Keratinocyte (primary cell): ENCODE measurements at places on chromosomes 4 and X. TPM values are rescaled to one million over a fixed set of nuclear protein-coding genes. Genes with fewer than 3 reads are reported as not detected.

GRCh38 chrX:23737413-23737812, 5.7 kb downstream of the ACOT9 start:
- no peak overlapping the region for H3K4me3 ChIP-seq
- H3K27ac ChIP-seq, result no peak overlapping the region
- H3K27me3 ChIP-seq, result no peaks in the 10 kb centered on the region
- no peaks in the 10 kb centered on the region for H3K36me3 ChIP-seq
- no peak for DNase-seq
- peaks cover 3% of the 10 kb centered on the region for H3K4me1 ChIP-seq

DNA sequence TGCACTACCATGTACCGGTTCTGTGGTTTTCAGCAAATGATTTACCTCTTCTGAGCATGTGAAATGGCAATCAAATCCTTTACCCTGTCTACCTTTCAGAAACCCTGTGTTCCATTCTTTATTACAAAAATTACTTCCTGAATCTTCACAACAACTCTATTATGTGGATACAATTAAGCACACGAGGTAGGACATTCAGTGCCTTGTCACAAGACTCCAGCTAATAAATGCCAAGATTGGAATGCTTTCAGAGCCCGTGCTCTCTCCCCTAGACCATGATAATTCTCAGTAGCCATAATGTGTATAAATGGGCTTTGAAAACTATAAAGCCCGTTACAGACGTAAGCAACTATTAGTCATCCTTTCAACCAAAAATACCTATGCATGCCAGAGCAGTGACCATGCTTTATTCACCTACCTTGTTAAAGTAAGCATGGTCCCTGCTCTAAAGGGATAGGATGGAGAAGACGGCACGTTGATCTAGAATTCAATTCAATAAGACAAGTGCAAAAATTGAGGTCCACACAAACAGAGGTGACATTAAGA, 2.4 kb downstream of the RXFP1 start:
- DNase-seq, result no peak
- H3K27me3 ChIP-seq, result no peaks in the 10 kb centered on the region
- H3K4me3 ChIP-seq, result no peak overlapping the region
- H3K36me3 ChIP-seq, result no peaks in the 10 kb centered on the region
- peaks cover 16% of the 10 kb centered on the region for H3K4me1 ChIP-seq
- peak overlapping the region; percentile 47 for H3K27ac ChIP-seq

DNA sequence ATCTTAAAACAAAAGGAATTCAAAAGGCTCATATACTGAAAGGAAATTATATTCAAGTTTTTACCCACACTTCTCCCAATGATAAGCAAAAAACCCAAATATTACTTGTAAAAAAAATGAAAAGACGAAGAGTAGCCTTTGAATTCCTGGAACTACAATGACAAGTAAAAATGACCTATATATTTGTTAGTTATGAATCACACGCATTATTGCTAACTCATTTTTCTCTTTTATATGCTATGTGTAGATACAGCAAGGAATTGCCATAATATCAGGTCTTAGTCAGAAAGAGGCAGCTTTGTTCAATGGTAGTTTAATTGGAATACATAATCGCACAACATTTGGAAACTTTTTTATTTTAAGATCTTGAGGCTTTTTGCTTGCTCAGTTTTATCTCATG, 22.7 kb upstream of the ASB5 start:
- H3K27me3 ChIP-seq, result no peaks in the 10 kb centered on the region
- H3K27ac ChIP-seq, result no peak overlapping the region
- H3K36me3 ChIP-seq, result no peaks in the 10 kb centered on the region
- DNase-seq, result no peak
- H3K4me1 ChIP-seq, result no peaks in the 10 kb centered on the region

GRCh38 chrX:131331152-131331551, 42.0 kb upstream of the IGSF1 start:
- no peak overlapping the region for H3K27ac ChIP-seq
- H3K27me3 ChIP-seq, result no peaks in the 10 kb centered on the region
- no peaks in the 10 kb centered on the region for H3K4me1 ChIP-seq
- H3K36me3 ChIP-seq, result no peaks in the 10 kb centered on the region
- no peak overlapping the region for H3K4me3 ChIP-seq

The KCTD8 gene
- 0.71 to 1.9 TPM (median 0.97 TPM) in 3 replicates for polyA plus RNA-seq

The DCTD gene
- 66.6 to 121 TPM (median 119 TPM) in 3 replicates for polyA plus RNA-seq

The PLS3 gene
- 278 to 457 TPM (median 317 TPM) in 3 replicates for polyA plus RNA-seq

GRCh38 chrX:77749695-77750094, 36.3 kb downstream of the ATRX start:
- no peak overlapping the region for H3K27ac ChIP-seq
- no peak for DNase-seq
- H3K4me3 ChIP-seq, result no peak overlapping the region
- no peaks in the 10 kb centered on the region for H3K27me3 ChIP-seq

DNA sequence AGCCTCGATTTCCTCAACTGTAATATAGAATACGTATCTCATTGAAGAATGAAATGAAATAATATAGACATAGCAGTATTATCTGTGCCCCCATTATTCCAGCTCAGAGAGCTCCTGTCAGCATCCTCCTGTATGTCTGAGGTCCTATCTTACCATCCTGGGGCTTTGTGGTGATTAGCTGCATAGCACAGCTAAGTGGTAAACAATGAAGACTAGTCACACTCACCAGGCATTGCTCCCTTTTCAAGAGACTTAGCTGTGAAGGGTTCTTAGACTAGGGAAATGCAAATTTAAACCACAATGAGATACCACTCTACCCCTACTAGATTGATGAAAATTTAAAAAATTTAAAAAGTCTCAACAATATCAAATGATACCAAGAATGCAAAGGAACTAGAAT, 172.9 kb downstream of the SLC39A8 start:
- no peaks in the 10 kb centered on the region for H3K4me1 ChIP-seq
- H3K4me3 ChIP-seq, result no peak overlapping the region
- no peak for DNase-seq
- H3K36me3 ChIP-seq, result no peaks in the 10 kb centered on the region
- H3K27me3 ChIP-seq, result no peaks in the 10 kb centered on the region

- peaks cover 6% of the 10 kb centered on the region for H3K27me3 ChIP-seq
- H3K27ac ChIP-seq, result no peak overlapping the region
- no peak for DNase-seq
- no peaks in the 10 kb centered on the region for H3K36me3 ChIP-seq
- no peaks in the 10 kb centered on the region for H3K4me1 ChIP-seq
- no peak overlapping the region for H3K4me3 ChIP-seq
These were observed 34.1 kb downstream of the SPINK2 start for GRCh38 chr4:56787380-56787779.

DNA sequence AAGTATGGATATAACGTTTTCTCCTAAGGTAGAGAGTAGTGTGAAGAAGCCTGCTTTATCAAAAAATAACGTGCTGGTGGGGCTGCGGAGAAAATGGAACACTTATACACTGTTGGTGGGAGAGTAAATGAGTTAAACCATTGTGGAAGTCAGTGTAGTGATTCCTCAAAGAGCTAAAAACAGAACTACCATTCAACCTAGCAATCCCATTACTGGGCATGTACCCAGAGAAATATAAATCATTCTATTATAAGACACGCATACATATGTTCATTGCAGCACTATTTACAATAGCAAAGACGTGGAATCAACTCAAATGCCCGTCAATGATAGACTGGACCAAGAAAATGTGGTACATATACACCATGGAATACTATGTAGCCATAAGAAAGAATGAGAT, 196.4 kb downstream of the DMD start:
- H3K36me3 ChIP-seq, result no peaks in the 10 kb centered on the region
- no peak overlapping the region for H3K27ac ChIP-seq
- H3K4me1 ChIP-seq, result no peaks in the 10 kb centered on the region
- H3K27me3 ChIP-seq, result no peaks in the 10 kb centered on the region
- DNase-seq, result no peak

GRCh38 chr4:15744016-15744545, 34.0 kb upstream of the CD38 start:
- H3K36me3 ChIP-seq, result no peaks in the 10 kb centered on the region
- no peak overlapping the region for H3K4me3 ChIP-seq
- no peak overlapping the region for H3K27ac ChIP-seq
- no peaks in the 10 kb centered on the region for H3K4me1 ChIP-seq

DNA sequence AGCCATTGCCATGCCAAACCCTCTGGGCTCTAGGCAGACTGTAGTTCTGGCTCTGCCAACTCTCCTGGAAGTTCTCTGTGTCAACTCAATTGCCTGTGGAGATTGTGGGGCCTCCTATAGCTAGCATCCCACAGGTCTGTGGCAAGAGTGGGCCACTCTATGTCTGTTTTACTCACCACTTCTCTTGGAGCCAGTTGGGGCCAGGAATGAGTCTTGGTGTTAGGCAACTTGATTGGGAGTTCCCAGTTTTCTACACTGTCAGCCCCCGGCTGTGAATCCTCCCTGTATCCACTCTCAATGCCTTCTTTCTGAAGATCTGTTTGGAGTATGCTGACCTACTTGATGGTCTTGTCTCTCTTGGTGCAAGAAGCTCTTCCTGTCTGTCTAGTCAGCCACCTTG, 48.2 kb upstream of the EPGN start:
- no peaks in the 10 kb centered on the region for H3K36me3 ChIP-seq
- no peak overlapping the region for H3K27ac ChIP-seq
- no peaks in the 10 kb centered on the region for H3K27me3 ChIP-seq
- no peak for DNase-seq
- no peak overlapping the region for H3K4me3 ChIP-seq

DNA sequence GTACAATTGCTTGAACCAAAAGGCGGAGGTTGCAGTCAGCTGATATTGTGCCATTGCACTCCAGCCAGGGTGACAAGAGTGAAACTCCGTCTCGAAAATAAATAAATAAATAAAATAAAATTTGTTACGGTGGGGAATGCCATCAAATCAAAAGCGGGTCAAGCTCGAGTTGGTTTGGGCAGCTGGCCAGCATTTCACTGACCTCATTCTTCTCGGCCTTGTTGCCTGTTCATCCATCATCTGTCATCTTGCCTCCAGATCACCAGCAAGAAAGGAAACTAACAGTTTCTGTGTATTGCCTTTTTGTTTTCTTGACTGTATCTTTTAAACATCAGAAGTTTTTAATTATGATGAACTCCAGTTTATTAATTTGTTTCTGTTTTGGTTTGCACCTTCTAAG, 31.5 kb upstream of the KLHL2 start:
- DNase-seq, result no peak
- H3K36me3 ChIP-seq, result no peaks in the 10 kb centered on the region
- no peaks in the 10 kb centered on the region for H3K4me1 ChIP-seq
- H3K27ac ChIP-seq, result no peak overlapping the region

DNA sequence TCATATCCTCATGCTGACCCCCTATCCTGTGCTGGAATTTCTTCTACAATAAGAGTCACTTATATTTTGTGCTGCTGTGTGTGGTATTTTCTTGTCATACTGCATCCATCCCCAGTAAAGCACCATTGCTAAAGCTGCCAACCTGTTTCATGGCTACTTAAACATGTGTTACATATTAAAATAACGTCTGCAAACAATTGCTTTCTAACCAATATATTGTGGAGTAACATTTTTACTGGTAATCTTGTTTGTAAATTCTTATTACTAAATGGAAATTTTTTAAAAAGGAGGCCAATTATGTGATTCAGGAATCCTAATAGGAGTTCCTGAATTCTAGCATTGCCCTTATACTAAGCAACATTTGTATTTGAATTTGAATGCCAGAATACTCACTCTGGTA, 160.3 kb upstream of the VEGFC start:
- H3K36me3 ChIP-seq, result peaks cover 2% of the 10 kb centered on the region
- no peaks in the 10 kb centered on the region for H3K4me1 ChIP-seq
- H3K27me3 ChIP-seq, result no peaks in the 10 kb centered on the region
- H3K4me3 ChIP-seq, result no peak overlapping the region
- no peak for DNase-seq
- H3K27ac ChIP-seq, result no peak overlapping the region

GRCh38 chr4:124738994-124739393, 26.5 kb upstream of the ANKRD50 start:
- no peaks in the 10 kb centered on the region for H3K4me1 ChIP-seq
- H3K27ac ChIP-seq, result no peak overlapping the region
- H3K36me3 ChIP-seq, result no peaks in the 10 kb centered on the region
- no peak for DNase-seq
- H3K27me3 ChIP-seq, result no peaks in the 10 kb centered on the region
- no peak overlapping the region for H3K4me3 ChIP-seq

DNA sequence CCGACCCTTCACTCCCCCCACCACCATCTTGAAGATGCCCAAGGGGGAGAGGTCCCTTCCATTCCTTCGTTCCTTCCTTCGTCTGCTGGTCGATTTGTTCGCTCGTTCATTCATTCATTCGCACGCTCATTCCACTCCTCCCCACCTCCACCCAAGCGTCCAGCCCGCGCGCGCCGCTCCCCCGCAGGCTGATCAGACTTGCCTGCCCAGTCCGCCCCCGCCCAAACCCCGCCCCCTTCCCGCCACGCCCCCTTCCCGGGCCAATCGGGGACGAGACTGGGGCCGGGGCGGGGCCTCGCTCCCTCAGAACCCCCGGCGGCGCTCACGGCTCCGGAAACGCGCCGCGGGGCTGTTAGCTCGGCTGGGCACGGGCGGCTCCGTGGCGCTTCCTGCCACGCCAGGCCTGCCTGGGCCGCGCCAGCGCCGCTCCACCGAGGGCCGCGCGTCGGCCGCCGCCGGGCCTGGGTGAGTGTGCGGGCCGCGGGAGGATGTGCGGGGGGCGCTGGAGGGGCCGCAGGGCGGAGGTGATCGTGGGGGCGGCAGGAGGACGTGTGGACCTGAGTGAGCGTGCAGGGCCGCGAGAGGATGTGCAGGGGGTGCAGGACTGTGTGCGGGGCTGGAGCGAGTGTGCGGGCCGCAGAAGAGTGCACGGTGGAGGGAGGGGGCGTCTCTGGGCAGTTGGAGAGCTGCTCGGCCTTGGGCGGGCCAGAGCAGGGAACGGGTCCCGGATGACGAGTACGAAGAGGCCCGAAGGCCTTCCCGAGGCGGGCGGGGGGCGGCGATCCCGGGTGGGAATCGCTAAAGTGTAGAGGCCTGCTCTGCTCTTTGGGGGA, at the start of gene ZNF275:
ZNF275 (plus strand) TSS at position 333 of the 833 bp plus-strand sequence. CDS start 2,527 bp downstream, outside the sequence.
- H3K27ac ChIP-seq, result no peak within 1 kb of the TSS
- DNase-seq, result peak; percentile 32
- H3K4me3 ChIP-seq, result peak within 1 kb of the TSS; percentile 61
- H3K27me3 ChIP-seq, result no peaks in the 10 kb centered on the region
- H3K36me3 ChIP-seq, result no peaks in the 10 kb centered on the region

- H3K27ac ChIP-seq, result peak overlapping the region; percentile 38
- no peak overlapping the region for H3K4me3 ChIP-seq
- no peaks in the 10 kb centered on the region for H3K27me3 ChIP-seq
- H3K36me3 ChIP-seq, result no peaks in the 10 kb centered on the region
These were observed 9.3 kb upstream of the EFHC2 start for GRCh38 chrX:44352758-44353157.

GRCh38 chr4:137347371-137347770, 184.9 kb downstream of the PCDH18 start:
- H3K36me3 ChIP-seq, result no peaks in the 10 kb centered on the region
- no peaks in the 10 kb centered on the region for H3K4me1 ChIP-seq
- no peak overlapping the region for H3K4me3 ChIP-seq
- H3K27me3 ChIP-seq, result no peaks in the 10 kb centered on the region

DNA sequence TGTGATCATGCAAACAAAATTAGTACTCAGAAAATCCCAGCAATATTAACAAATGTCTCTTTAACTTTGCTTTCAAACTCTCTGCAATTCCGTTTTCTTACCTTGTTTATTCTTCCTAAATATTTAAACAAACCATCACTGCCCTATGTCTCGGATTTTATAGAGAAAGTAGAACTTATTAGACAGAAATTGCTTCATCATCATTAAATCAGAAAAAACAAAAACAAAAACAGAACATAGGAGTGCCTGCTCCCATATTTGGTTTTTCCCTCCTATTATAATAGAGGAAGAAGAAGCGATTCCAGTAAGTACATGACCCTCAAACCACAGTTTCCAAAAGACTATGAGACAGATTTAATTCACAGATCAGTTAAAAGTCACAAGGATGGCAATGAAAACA, 1228.0 kb downstream of the RPA4 start:
- no peaks in the 10 kb centered on the region for H3K4me1 ChIP-seq
- no peak for DNase-seq
- no peak overlapping the region for H3K27ac ChIP-seq
- no peak overlapping the region for H3K4me3 ChIP-seq
- no peaks in the 10 kb centered on the region for H3K36me3 ChIP-seq
